MG63 (cell line): ENCODE measurements at places on chromosomes 2 and 18.

DNA sequence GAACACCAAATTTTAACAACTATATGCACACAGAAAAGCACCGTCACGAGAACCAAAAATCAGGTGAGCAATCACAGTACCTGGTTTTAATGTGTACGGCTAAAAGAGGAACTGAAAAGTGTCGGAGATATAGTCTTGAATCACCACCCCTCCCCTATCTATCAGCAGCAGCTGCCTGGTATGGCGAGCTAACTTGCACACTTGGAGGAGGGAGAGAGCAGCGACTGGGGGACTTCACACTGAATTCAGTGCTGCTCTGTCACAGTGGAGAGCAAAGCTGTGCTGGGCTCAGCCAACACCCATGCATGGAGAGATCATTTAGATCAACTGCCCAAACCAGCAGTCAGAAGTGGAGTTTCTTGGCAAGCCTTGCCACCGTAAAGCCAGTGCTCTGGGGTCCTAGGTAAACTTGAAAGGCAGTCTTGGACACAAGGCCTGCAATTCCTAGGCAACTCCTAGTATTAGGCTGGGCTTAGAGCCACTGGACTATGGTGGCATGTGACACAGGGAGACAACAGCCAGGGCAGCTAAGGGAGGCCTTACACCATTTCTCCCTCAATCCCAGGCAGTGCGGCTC lies 89.2 kb upstream of the CD226 start:
- no peak for DNase-seq

- DNase-seq: no peak
Observed at GRCh38 chr2:29074411-29074810, at the start of gene PCARE. Gene PCARE (minus strand): TSS chr2:29074523. CDS start chr2:29074261, 262 bp downstream.

- DNase-seq: no peak
Observed at GRCh38 chr2:218885981-218886947, 5.6 kb downstream of the WNT10A start.

- DNase-seq: no peak
Observed at GRCh38 chr2:64338910-64339500, 115.0 kb upstream of the LGALSL start.

DNA sequence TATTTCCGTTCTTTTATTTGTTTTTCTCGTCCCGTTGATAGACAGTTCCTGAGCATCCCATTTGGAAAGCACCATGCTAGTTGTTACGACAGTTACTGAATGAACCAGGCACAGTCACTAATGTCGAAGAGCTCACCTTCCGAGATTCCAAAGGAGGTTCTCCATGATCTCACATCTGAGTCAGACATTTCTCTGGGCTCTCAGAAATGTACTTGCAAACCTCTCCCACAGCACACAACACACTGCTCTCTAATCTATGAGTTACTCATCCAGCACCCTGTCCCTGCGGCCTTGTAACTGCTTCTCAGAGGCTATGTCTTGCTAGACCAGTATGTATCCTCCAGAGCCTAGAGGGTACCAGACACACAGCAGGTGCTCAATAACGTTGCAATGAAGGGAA lies 174.7 kb downstream of the DNER start:
- DNase-seq: no peak
